ENCODE measurements at places on chromosomes 5 and 9.

GRCh38 chr5:37721447-37721871 is 118.4 kb downstream of the GDNF start:
- ATAC-seq = no peak

GRCh38 chr5:17157916-17158529 is 59.4 kb upstream of the BASP1 start:
- no peak for ATAC-seq

GRCh38 chr9:106818034-106818433 is 44.9 kb upstream of the ZNF462 start:
- no peak for ATAC-seq

DNA sequence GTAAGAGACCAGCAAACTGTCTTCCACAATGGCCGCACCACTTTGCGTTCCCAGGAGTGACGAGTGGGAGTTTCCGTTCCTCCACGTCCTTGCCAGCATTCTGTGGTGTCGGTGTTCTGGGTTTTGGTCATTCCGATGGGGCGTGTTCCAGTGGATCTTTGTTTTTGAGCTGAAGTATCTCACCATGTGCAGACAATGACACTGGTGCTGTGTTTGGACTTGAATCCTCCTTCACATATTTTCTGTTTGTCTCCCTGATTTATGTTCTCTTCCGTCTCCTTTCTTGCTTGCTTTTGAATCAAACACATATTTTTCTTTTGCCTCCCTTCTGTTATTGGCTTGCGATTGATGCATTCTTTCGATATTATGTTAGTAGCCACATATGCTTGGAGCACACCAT is 60.8 kb upstream of the IRX4 start:
- no peak for ATAC-seq

- ATAC-seq = no peak
Measured at GRCh38 chr5:179142434-179143198, 82.4 kb downstream of the ZNF354C start.

DNA sequence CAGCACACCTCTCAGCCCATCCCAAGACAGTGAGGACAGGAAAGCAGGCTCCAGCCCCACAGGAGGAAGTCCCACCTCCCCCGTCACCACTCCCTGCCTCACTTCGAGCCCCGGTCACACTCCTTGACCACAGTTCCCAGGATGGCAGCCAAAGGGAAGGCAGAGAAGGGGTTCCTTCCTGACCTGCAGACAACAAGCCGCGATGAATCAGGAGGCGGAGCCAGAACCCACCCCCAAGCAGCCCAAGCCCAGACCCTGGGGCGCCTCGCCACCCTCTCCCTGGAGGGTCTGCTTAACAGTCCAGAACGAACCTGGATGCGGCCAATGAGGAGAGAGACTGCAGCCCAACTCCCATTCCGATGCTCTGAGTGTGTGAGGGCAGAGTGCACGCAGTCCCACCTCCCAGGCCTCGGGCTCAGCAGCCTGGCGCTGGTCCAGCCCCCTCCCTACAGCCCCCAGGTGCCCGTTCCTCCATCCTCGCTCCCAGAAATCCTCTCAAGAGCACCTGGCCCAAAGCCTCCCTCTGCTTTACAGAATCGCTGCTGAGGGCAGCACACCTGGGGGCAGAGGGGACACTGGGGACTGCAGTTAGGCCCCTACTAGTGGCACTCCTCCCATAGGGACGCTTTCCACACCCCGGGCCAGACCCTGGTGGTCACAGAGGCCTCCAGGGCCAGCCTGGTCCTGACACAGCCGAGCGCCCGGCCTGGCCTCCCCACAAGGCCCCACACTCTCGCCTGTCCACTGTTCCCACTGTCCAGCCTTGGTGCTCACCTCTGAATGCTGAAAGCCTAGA is 69.6 kb upstream of the LRRTM2 start:
- ATAC-seq = no peak

GRCh38 chr9:89676281-89676680 is 71.5 kb downstream of the GADD45G start:
- no peak for ATAC-seq

DNA sequence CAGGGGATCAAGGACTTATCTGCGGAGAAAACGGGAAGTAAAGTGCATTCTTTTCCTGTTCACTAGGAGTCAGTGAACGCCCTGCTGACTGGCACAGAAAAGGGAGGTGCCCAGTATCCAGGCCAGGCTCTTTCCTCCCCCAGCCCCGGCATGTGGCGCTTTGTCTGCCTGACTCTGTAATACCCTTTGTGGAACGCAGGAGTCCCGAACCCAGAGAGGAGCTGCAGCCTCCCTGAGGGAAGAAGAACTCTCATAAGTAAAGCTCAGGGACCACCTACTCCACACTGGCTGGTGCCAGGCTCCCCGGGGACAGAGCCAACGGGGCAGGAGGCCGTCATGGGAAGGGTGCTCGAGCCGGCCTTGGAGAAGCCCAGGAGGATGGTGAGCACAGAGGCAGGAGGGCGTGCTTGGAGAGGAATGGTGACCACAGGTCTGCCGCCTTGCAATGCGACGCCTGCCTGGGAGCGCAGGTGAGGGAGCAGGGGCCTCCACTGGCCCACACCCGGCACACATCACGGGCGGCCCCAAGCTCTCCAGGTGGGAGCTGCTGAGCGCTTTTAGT is 31.5 kb downstream of the VAV2 start:
- ATAC-seq = peak; percentile 74

DNA sequence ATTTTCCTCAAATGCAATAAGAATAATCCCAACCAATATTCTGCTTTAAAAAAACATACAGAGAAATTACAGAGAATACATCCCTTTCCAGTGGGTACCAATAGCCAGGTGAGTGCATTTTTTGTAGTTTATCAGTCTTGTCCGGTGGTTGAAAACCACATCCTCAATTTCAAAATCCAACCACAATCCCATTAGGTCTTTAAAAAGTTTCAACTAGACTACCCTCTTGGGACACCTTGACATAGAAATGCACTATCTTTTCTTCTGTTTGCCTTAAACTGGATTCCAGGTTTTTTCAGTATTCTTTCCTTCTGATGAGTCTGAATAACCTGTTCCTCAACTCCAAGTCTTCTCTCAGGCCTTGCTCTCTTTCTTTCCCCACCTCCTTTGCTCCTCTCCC is 223.3 kb downstream of the NR2F1-AS1 start:
- no peak for ATAC-seq
